NCI-H187 (cell line): ENCODE measurements at places on chromosomes 12 and 14.

DNA sequence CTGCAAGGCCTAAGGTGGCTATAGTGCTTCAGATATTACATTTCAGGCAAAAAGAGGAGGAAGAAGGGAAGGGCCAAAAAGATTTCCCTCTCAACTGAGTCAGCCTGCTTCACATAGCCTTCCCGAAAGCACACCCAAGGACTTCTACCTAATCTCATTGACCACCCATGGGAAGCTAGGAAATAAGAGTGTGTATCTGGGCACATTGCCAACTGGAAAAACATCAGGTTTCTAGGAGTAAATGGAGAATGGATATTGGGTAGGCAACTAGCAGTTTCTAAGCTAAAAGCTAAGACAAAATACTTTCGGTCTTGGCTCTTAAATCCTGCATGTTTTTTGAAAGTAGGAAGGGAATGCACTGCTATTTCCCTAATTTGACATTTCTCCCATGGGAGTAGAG, 221.7 kb upstream of the GRIP1 start:
- DNase-seq = no peak

- DNase-seq = no peak
Observed at GRCh38 chr12:103442822-103443221, 52.9 kb downstream of the C12orf42 start.

GRCh38 chr12:71585218-71585617, 78.4 kb downstream of the ZFC3H1 start:
- no peak for DNase-seq

DNA sequence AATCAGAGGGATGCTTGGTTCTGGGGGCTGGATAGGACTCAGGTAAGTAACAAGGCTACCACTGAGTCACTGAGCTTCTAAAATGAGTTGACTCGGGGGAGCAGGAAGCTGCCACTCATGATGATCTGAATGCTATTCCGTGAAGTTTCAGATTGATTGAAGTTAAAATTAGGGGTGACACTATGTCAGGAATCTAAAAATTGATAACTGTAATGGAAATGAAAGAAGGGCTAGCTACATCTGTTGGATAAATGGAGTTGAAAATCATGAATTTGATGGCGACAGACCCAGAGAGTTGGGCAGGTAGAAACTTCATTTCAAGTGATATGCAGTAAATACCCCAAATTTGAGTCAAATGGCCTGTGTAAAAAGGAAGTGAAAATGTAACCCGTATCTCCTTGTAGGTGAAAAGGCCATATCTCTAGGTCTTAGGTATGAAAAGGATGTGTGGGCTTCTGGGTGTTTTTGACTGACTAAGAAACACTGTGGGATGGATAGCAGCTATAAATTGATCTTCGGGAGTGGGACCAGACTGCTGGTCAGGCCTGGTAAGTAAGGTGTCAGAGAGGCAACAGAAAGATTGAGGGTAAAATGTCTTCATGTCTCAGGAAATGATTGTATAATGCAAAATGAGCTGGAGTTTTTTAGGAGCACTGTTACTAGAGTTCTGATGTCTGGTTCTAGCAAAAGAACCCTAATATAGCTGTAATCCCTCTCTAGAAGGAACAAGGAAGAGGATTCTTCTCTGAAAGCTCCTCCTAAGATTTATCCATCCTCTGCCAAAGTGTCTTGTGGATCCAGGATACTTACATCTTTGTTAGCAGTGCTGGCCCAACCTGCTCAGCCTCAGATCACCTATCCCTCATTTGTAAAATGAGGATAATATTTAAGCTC, 57.3 kb downstream of the DAD1 start:
- no peak for DNase-seq

DNA sequence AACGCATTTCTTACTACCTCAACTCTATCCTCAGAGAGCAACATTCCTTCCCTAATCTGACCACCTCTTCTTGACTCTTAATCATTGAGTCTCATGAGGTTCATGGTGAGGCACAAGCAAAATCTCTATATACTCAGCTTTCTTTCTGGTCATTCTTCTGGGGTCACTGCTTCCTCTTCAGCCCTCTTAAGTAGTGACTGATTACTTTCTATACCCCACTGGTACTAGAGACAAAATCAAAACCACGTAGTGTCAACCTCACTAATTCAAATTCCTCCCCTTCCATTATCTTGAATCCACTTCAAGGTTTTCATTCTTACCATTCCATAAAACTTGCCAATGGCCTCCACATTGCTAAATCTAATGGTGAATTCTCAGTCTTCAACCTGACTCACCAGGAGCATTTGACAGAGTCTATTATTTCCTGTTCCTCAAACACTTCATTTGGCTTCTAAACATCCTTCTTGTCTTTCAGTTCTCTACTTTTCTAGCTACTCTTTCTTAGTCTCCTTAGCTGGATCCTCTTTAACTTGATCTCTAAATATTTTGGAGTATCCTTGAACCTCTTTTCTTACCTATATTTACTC, 6.8 kb downstream of the WDHD1 start:
- DNase-seq = no peak

DNA sequence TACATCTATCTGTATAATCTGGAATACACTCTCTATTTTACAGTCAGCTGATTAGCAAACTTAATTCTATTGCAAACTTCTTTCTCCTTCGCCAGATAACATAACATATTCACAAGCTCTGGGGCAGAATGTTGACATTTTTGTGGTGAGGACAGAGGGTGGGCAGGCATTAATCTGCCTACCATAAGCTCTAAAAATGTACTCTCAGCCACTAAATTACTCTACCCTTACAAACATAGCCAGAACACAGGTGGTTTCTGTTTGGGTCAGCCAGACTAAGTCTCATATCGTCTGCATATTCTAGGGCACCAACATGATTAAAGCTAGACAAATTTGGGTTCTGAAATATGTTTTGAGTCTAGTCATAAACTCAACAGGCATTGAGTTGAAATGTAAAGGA, 90.1 kb downstream of the SLC6A15 start:
- DNase-seq = no peak

- DNase-seq = no peak
Observed at GRCh38 chr14:99258341-99258861, 13.6 kb downstream of the BCL11B start.

DNA sequence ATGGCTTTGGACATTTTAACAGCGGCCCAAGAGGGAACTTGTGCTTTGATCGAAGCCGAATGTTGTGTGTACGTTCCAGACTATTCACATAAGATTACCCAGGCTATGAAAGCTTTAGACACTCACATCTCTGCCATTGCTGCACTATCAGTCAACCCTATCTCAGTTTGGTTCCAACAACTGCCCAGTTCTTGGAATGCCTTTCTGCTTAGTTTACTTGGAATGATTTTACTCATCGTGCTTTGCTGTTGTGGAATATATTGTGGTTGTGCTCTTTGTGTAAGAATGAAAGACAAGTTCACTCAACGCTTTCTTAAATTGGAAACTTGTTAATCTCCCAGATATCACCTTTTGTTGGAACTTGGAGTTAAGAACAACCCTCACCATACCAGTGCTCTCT, 498.2 kb downstream of the GLT1D1 start:
- no peak for DNase-seq

DNA sequence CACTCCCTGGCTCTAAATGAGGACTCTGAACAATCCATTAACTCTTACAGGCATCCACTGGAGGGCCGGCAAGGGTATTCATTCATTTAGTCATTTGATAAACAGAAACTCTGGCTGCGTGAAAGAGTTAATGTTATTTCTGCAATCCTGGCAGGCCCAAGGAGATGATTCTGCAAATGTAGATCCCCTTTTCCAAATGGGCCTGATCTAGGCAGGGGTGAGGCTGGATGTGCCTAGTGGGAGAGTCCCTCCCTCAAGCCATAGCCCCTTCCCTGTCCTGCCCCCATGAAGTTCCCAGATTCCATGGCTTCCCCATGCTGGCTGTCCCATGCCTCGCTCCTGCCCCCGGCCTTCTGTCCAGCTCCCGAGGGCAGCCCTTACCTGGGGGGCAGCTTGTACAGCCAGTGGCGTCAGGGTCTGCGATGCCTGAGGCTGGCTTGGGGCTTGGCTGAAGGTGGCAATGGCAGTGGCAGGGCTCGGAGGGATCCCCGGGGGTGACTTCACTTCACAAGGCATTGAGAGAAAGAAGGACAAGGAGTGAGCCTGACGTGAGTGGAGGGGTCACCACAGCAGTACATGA, 18.4 kb downstream of the POU6F1 start:
- no peak for DNase-seq

GRCh38 chr12:2697057-2697800, 97.5 kb upstream of the FKBP4 start:
- no peak for DNase-seq

GRCh38 chr12:89752341-89752740, 43.7 kb upstream of the ATP2B1 start:
- DNase-seq = no peak

GRCh38 chr14:55398679-55399078, 13.0 kb downstream of the ATG14 start:
- DNase-seq = no peak

DNA sequence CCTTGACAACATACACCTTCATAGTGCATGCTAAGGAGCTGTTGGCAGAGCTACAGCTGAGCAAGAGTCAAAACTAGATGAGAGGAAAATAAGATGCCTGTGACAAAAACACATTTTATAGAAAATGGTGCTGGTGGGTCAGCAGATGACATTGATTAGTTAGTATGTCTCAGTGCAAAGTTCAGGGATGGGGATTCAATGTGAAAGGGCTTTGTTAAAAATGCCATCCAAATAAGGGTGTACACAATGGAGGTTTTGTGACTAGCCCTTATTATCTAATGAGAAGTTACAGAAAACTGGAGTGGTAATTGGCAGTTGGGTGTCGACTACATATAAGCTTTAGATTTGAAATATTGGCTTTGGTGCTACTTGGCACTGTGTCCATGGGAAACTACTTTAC, 169.0 kb downstream of the MON2 start:
- DNase-seq = no peak

DNA sequence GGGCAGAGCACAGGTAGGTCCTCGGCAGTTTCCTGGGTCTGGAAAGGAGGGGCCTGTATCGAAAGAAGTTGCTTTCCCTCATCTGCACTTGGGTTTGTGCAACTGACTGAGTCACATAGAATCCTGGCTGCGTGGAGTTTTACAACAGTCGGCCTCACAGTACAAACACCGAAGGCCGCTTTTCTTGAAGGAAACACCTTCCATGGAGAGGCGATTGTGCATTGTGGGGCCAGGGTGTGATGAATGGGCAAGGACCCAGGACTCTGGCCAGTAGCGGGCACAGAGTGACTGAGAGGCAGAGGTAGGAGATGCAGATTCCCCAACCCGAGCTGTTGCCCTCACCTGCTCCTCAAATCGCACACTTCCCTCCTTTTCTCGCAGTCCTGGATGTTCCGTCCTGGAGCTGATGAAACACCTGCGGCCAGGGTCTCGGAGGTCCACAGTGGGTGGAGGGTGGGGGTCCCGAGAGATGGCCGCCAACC, 7.7 kb downstream of the CCND2 start:
- no peak for DNase-seq

GRCh38 chr12:109635717-109636116, 62.1 kb downstream of the MVK start:
- no peak for DNase-seq

GRCh38 chr12:6684609-6685008, 4.6 kb downstream of the ZNF384 start:
- DNase-seq = no peak

- DNase-seq = no peak
Observed at GRCh38 chr12:124655048-124655697, 87.8 kb upstream of the NCOR2 start.

GRCh38 chr12:29148596-29148910, 525 bp upstream of the FAR2 start:
- no peak for DNase-seq

- no peak for DNase-seq
Observed at GRCh38 chr14:94058674-94059138, 22.3 kb downstream of the DDX24 start.

DNA sequence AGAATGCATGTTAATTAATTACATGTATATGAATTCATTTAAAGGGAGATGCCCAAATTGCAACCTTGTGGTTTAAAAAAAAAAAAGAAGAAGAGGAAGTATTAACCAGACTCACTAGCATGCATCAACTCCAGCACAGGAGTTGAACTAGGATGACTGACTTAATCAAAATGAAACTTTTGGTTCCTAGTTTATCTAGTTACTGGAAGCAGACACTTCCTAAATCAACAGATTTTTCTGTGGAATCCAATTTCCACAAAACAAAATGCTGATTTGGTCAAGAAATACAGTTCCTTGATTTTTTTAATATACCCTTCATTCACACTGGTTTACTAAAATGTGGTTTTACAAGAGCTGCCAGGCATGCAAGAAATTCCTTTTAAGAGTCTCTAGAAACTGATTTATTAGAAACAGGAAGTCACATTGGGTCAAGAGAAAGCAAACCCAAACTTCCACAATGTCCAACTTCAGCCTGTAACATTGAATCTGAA, 41.6 kb downstream of the ITPR2 start:
- DNase-seq = no peak

- DNase-seq = no peak
Observed at GRCh38 chr12:80186727-80187217, 87.4 kb downstream of the OTOGL start.

- peak; percentile 18 for DNase-seq
Observed at GRCh38 chr12:100741084-100741711, 53.4 kb upstream of the ANO4 start.

DNA sequence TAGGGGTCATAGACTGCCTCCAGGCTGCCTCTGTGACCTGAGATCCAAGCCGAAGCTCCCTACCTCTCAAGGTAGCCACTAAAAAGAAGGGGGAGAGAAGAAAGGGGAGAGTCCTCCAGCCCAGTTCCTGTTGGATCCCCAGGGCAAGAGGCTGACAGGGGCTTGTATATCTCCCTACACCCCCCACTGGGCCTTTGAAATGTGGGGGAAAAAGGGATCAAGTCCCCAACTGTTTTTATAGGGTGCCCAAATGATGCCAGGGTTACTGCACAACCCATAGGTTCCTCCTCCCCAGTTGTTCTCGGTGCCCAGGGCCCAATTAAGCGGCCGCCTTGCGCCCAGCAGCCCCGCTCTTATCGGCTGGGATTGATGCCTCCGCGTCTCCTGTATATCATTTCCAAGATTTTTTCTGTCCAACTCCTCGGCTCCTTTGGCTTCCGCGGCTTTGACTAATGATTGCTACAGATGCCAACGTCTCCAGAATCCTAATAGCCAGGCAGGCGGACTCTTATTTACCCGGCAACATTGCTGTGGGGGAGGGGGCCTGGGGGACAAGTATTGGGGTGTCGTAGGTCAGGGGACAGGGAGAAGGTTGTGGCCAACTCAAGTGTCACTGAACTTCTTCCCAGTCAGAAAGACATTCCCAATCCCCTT, 7.6 kb upstream of the HOXC4 start:
- no peak for DNase-seq

DNA sequence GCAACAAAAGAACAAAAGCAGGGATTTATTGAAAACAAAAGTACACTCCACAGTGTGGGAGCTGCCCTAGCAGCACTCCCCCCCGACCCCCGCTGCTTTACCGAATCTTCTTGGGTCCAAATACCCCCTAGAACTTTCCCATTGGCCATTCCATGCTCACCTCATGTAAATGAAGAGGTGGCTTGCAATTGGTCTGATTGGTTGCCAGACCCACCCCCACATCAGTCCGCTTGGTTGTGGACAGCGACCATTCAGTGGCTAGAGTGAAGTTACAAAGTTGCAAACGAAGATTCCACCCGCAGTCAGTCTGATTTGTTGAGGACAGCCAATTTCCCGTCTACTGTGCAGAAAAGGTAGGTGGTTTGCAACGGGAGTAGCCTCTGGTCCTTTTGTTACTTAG, 3.9 kb downstream of the STYX start:
- no peak for DNase-seq
